ENCODE measurements at places on chromosomes 3 and 15.

- no peak for DNase-seq
Measured at GRCh38 chr3:76502076-76502475, 537.8 kb upstream of the ROBO2 start.

- DNase-seq = no peak
Measured at GRCh38 chr15:61620151-61620550, 391.0 kb upstream of the RORA start.

GRCh38 chr3:87082796-87083440 is 92.0 kb upstream of the VGLL3 start:
- DNase-seq = no peak

GRCh38 chr3:135889443-135889842 is 76.1 kb upstream of the PPP2R3A start:
- no peak for DNase-seq

GRCh38 chr3:115151921-115152320 is 4.8 kb upstream of the ZBTB20 start:
- DNase-seq = no peak

- no peak for DNase-seq
Measured at GRCh38 chr3:99776516-99777209, 41.0 kb upstream of the CMSS1 start.

- DNase-seq = no peak
Measured at GRCh38 chr3:156772588-156773206, 53.5 kb upstream of the LEKR1 start.

DNA sequence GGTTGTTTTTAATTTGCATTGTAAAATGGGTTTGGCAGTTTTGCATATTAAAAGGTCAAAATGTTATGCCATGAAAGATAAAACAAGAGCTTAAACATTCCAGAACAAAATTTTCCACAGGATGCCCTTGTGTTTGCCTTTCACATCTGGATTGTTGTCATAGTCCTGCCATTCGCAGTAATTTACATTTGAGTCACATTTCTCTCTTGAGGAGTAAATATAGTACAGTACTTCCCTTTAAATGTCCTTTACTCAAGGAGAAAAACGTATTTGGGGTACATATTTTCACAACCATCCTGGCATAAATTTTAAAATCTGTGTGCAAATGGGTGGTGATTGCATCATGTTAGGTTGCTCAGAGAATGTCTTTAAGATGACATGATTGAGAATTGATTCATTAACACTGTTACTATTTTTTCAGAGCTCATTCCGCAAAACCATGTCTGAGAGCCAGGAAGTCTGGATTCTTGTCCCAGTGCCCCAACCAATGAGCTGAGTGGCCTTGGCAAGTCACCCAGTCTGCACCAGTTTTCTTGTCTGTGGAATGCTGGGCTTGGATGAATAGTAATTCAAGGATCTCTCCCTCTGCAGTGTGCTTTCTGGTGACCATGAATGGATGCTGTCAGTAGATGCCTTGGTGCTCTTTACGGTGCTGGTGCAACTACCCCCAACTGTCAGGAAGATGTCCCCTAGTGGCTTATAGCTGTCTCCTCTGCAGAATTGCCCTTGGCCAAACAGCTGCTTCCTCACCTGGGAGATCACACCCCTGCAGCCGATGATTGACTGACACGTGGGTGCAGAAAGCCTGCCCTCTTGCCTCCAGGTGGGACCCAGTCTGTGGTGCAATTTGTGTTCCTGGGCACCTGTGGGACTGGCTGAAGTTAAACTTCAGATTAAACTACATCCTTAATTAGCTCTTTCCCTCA is 43.0 kb downstream of the ABHD5 start:
- no peak for DNase-seq

GRCh38 chr3:131840156-131840797 is 194.5 kb downstream of the CPNE4 start:
- DNase-seq = no peak

DNA sequence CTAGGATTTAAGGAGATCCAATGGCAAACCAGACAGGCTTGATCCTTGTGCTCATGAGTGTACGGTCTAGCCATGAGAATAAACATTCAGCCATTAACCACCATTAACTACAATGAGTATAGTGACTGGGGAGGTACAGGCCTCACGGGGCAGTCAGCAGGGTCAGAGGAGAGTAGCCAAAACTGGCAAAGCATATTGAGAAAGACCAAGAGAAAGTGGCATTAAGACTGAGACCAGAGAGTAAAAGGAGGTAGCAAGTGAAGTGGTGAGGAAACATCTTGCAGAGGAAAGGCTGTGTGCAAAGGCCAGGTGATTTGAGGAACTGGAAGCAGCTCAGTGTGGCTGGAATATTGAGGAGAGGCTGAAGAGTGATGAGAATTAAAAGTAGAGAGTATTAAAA is 407.2 kb upstream of the LMCD1 start:
- no peak for DNase-seq

Data from glutamatergic neuron (in vitro differentiated cells).